Head of caudate nucleus (tissue), 42 donors: ENCODE measurements at places on chromosomes 4 and X.

GRCh38 chr4:118557298-118557851 is 127.8 kb upstream of the METTL14 start:
- DNase-seq, result no peak

DNA sequence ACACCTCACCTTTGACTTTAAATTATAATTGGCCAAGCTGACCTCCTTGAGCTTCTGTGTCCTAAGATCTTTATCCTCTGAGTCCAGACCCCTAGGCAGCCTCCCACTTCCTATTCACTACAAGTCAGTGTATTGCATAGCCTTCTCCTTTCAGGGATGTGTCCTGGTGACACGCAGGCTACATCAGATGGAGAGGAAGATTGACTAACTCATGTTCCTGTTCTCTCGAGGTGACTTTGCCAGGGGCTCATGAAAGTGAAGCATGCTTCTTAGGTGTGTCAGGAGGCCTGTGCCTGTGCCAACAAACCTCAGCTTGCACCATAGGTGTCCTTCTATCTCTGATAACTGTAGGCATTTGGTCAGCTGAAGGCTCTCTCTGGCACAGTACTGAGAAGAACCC is 195.7 kb upstream of the HS3ST1 start:
- DNase-seq, result no peak

DNA sequence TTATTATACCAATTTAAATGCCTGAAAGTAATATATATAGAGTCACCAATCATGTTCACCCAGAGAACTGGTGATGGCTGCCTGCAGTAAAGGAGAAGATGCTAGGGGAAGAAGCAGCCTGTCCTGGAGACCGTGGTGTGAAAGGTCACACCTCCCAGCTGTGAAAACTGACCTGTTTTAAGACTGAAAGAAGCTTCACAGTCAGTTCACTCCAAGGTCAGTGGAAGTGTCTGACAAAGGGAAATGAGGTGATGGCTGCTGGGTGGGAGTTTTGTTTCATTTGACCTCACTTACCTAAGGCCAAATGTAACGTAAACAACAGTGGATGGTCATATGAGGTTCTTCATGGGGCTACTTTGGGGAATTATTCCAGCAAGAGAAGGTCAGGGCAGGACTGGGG is 352.1 kb upstream of the GATB start:
- no peak for DNase-seq

DNA sequence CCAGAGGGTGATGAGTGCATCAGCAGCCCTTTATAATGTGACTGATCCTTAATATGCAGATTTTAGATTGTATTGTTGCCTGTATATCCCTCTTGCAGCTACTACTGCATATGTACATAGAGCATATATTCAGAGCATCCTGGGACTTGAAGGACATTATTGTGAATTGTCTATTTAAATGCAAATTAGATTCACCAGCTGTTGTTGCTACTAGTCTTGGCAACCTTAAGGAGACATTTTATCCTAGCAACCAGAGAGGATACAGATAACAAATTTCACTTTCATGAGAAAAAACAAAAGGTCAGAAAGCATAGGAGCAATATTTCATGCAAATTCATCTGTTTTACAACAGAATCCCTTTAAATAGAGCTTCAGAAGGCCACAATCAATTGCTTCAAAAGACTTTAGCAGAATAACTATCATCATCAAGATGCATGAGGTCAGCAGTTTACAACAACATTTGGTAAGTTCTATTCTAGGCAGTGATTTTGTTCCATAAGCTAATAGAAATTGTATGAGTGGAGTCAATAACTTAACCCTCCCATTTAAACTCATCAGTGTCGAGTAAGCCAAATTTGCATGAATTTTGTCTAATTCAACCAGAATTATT is 148.6 kb downstream of the GC start:
- DNase-seq, result no peak

- no peak for DNase-seq
Observed at GRCh38 chrX:132532913-132533312, 44.1 kb upstream of the MBNL3 start.

- DNase-seq, result no peak
Observed at GRCh38 chr4:96205143-96205936, 365.4 kb downstream of the PDHA2 start.

GRCh38 chr4:123623611-123624010 is 227.0 kb downstream of the SPRY1 start:
- DNase-seq, result no peak

- no peak for DNase-seq
Observed at GRCh38 chr4:128427832-128428366, 140.3 kb upstream of the PGRMC2 start.

DNA sequence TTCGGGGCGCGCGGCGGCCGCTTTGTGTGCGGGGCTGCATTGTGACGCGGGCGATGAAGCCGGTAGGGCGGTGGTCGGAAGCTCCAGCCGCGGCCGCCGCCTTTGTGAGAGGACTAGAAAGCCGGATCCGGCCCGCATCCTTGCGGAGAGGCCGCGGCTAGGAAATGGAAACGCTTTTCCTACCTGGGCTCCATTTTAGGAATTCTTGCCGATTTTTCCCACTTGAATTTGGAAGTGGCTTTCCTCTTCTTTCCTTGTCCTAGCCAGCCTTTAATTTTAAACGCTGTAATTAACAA is 708 bp downstream of the TMSB4X start:
- no peak for DNase-seq
